Pulmonary artery endothelial cell (primary cell): ENCODE measurements at places on chromosomes 1 and 21. TPM values are rescaled to one million over a fixed set of nuclear protein-coding genes. Genes with fewer than 3 reads are reported as not detected.

DNA sequence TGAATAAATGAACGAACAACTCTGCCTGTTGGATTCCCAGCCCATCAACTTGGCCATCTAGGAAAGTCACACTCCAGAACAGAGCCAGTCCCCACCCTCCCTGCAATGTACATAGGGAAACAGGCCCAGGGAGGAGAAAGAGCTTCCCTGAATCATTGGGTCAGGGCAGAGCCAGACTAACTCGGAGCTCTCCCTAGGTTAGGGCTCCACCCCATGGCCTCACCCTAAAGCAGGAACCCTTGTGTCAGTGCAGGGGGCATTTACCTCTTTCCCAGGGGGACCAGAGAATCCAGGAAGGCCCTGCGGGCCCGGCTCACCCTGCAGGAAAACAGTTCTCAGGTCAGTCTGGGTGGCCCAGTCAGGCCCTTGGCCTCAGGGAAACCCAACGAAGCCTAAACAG lies 11.6 kb downstream of the COL9A2 start:
- DNase-seq, result no peak

DNA sequence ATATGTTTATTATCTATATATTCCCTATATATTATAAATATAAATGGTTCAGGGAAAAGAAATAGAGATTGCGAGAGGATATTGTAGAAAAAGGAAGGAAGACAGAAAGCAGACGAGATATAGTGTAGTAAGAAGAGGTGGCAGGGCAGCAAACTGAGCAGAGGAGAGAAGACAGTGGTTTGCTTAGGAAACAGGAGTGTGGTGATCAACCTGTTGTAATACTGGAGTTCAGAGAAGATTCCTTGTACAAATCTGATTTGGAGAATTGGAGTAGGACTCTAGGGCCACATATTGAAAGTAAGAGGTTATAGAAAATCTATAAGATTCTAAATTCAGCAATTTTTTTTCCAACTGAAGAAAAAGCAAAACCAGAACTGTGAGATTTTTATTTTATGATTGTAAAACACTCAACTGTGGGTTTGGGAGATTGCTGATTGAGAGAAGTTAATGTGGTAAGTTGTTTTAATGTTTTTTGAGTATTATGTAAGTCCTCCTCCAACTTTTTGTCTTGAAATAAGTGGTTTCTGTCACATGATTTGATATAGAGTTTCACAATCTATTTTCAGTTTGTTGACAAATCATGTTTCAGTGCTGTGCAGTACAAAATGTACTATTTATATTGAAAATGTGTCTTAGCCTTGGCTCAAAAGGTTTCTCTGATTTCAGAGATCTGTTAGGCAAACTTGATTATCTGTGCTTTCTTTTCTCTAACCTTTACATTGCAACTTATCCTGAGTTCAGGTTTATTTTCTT lies 9.6 kb upstream of the AMY2B start:
- DNase-seq, result no peak

GRCh38 chr21:35197992-35198431 lies 148.9 kb upstream of the RUNX1 start:
- peak; percentile 44 for DNase-seq

PLA2G2F gene
- not detected in 2 replicates for total RNA-seq

GRCh38 chr1:188817814-188818213 lies 1659.8 kb downstream of the BRINP3 start:
- no peak for DNase-seq

DNA sequence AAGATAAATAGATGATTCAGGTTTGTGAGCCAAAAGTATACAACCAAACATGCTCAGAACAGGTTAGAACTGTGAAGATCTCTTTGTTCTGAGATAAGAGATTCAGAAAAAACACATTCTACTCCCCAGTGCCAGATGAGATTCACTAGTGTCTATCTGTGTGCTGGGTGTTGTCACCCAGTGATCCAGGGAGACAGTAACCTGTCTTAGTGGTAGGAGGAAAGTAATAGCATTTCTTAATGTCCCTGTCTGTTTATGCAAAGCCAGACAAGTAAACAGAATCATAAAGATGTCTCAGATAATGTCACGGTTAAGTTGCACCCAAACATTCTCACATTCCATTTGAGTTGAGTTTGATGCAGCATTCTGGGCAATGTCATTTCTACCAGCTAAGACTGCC lies 18.9 kb upstream of the NKAIN1 start:
- DNase-seq, result no peak

SAMD11 gene
- total RNA-seq, result 0.07 and 0.14 TPM in 2 replicates

DNA sequence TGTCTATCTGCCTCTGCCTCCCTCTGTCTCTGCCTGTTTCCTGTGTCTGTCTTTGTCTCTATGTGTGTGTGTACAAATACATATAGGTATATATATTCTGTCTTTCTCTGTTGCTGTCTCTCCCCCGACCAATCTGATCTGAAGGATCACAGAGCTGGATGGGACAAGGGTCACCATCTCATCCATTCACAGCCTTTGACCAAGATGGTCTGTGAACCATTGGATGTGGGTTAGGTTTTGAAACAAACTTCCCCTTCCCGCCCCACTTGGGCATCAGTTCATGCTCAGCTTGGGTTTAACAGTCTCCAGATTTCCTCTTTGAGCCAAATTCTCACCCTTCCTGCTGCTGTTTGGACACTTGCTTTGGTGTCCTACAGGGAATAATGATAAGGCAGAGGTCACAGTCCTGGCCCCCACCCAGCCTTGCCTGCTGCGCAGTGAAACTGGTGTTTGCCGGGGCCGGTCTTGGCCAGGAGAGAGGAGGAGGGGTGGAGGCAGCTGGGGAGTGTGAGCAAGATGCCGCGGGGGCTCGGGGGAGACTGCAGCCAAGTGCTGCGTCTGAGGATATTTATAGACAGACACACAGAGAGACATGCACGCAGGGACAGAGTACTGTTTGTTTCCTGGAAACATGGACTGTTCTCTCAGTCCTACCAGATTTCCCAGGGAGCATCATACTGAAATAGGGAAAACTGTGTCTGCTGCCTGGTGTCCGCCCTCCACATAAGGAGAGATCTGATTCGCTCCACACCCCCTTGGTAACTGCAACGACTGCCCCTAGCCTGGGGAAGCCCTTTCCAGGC lies 27.0 kb upstream of the BTG2 start:
- DNase-seq, result no peak

DNA sequence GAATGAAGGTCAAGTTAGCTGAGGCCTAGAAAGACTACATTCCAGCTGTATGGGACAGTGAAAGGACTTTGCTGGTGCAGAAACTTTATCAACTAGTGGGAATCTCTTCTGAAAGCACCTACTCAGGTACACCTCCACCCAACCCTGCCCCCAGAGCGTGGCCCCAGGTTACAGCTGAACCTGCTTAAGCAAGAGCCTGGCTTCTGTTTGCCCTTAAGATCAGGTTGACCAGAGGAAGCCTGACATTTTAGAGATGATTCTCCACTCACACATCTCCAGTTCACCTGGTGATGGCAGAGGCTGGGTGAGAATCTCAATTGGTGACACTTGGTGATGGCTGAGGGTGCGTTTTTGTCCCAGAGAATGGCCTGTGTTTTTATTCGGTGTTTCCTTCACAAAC lies 24.0 kb downstream of the ELAPOR1 start:
- no peak for DNase-seq

DNA sequence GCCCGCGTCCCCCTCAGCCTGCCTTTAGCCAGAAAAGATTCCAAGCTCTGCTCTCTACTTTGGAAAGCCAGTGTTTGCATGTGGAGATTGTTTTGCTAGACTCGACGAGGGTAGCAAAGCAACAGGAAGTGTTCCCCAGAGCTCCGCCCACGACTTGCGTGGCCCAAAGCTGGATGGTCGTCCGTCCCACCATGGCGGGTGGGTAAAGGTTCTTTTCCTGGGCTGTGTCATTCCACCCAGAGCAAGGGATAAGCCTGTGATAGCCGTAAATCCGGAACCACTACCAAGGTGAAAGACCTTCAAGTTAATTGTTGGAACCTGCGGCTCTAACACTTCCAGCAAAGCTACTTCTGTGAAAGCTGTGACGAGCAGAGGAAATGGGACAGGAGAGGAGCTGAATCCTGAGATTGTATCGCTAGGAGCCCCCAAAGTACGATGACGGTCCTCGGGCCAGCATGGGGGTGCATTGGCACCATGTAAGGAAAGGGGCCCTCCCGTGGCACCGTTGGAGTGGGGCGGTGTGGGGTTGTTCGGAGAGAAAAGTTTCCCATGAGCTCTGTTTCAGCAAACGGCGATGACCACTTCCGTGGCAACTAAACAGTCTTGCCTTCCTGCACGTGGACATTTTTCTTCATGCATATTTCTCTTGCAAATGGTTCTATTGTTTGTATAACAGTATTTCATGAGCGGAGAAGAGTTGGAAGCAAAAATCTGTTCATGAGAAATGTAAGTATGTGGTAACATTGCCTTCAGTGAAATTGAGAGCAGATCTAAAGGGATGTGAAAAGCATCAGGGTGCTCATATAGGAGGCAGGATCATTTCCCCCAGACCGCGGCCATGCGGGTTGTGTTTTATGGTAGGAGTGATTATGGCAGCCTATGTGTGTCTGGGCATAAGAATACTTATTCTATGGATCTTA lies 8.4 kb downstream of the MX2 start:
- DNase-seq, result no peak

DNA sequence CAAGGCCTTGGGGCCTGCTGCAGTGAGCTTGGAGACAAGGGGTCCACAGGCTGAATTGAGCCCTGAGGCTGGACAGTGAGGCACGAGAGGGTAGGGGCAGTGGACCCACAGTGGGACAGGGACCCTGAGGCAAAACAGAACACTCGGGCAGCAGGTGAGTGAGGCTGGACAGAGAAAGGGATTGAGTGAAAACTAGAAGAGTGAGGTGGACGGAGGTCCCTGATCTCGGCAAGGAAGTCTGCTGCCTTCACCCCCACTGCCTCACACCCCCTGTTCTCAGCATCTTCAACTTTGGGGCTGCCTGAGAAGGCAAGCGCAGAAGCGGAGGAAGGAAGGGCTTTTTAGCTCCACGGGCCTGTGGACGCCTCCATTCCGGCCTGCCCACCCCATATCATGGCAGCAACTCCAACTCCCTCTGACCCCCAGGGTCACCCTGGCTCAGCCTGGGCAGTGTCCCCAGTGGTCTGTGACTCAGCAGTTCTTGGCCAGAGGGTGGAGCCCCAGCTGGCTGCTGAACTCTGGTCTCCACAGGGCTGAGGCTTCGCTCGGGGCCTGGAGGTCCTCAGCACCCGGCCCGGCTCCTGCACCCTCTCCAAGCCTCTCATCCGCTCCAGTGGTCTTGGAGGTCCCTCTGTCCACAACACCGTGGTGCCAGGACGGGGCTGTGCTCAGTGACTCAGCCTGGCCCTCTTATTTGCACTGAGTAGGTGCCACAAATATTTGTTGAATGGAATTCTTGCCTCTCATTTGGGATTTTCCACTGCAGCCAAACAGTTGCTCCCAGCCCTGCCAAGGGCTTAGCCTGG lies 60.0 kb upstream of the EPS8L3 start:
- DNase-seq, result no peak

DNA sequence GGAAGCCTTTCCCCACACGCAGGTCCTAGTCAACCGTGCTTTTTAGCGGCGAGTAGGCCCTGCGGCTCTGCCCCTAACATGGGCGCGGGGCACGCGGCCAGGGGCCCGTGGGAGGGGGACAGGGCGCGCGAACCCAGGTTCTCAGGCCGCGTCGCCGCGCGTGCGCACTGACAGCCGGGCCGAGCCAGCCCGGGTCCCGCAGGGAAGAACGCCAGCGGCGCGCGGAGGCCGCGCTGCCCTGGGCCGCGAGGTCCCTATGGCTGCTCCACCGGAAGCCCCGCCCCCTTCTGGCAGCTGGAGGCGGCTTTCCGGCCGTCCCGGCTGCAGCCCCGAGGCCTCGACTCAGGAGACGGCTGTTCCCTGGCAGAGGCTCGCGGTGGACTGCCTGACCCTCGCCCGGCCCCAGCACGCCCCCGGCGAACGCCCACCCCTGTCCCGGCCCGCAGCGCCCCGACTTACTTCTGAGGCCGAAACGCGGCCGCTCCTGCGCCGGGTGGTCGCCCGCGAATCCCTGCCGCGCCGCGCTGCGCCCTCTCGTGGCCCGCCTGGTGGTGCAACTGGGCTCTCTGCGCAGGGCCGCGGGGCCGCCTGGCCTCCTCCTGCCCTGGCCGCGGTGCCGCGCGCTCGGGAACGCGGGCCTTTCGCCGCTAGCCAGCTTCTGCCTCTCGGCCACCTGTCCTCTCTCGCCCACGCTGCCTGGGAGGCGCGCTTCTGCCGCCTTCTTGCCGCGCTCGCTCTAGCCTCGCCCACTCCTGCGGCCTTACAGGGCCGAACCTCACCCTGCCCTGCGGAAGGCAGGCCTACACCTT lies 16.6 kb upstream of the RIPPLY3 start:
- DNase-seq, result peak; percentile 65

DNA sequence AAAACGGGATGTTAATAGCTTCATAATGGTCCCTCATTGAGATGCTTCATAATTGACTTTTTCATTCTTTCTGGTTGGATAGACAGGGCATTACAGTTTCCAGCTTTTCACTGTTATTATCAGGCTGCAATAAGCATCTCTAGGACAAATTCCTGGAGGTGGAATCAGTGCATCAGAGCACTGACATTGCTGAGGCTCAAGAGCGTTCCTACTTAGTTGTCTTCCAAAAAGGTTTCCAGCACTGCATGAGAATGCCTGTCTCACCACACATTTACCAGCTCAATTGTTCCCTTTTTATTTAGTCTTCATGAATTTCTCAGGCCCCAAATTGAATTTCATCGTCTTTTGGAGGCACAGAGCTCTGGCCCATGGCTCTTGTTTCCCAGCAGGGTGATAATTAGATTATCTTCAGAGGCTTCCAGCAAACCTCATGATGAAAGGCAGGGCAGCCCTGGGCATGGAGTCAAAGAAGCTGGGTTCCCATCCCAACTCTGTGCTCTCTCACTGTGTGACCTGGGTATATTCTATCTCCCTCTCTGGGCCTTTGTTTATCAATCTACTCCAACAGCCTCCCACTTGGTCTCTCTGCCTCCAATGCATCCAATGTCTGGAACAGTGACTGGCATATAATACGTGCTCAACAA lies 451.4 kb downstream of the PTPRU start:
- no peak for DNase-seq

- no peak for DNase-seq
Measured at GRCh38 chr1:26359981-26360806, 6.3 kb upstream of the CRYBG2 start.

CLCA4 gene
- under 0.01 TPM in 1 of 2 replicates, not detected in the other for total RNA-seq

LAMC2 gene
- total RNA-seq, result 13.0 and 24.1 TPM in 2 replicates

- DNase-seq, result no peak
Measured at GRCh38 chr1:61842863-61843514, 100.7 kb downstream of the PATJ start.

GRCh38 chr21:39300587-39300986 lies 12.8 kb downstream of the BRWD1 start:
- DNase-seq, result no peak

TCEA3 gene
- 0.40 and 1.1 TPM in 2 replicates for total RNA-seq

GRCh38 chr1:154822233-154822632 lies 47.8 kb downstream of the KCNN3 start:
- no peak for DNase-seq

AGMAT gene
- total RNA-seq, result 1.4 and 1.5 TPM in 2 replicates

MIA3 gene
- 30.3 and 52.9 TPM in 2 replicates for total RNA-seq
